ENCODE measurements at places on chromosomes 2 and 18.

GRCh38 chr2:8538931-8539621 is 142.8 kb upstream of the ID2 start:
- DNase-seq: no peak

GRCh38 chr2:144827404-144827803 is 307.5 kb upstream of the ZEB2 start:
- DNase-seq: no peak

DNA sequence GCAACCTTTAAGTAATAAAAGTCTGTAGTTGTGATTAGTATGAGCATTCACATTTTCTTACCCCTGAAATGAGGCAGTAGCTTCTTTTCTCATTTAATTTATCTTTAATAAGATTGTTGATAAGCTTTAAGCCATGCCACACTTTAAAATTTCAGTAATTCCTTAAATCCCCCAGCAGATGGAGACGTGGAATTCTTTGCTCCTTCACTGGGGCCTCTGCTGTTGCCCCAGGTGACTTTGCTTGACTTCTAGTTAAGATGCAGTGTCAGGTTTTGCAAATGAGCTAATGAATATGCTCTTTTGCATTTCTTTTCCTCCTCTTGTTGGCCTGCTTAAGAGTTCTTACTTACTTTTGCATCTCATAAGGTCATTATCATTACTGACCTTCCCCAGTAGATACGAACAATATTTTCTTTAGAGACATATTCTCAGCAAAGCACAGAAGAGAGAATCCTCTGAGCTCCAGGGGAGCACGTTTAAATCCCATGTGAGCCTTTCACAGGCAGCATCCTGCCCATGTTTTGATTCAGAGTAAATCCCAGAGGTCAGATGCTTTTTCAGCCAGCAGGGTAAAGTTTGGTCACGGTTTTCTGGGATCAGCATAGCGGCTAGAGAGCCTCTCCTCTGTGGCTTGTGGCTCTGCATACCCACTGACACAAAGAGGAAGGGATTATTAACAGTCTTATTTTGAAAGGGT is 222.9 kb downstream of the PTPRM start:
- peak; percentile 49 for DNase-seq

GRCh38 chr2:189624648-189625355 is 36.5 kb upstream of the ASNSD1 start:
- DNase-seq: no peak

- no peak for DNase-seq
Measured at GRCh38 chr2:149422337-149422990, 92.1 kb downstream of the LYPD6 start.

Data from renal pelvis (tissue), 12 donors.